GM23338 (cell line): ENCODE measurements at places on chromosomes 2 and 18.

- no peak for DNase-seq
Observed at GRCh38 chr18:23897733-23898132, 116.8 kb upstream of the TTC39C start.

- no peak for DNase-seq
Observed at GRCh38 chr2:12910431-12910830, 193.7 kb downstream of the TRIB2 start.

- no peak for DNase-seq
Observed at GRCh38 chr2:203690441-203691047, 15.9 kb upstream of the CD28 start.

GRCh38 chr18:44969214-44969795 lies 288.6 kb downstream of the SETBP1 start:
- peak; percentile 5 for DNase-seq

GRCh38 chr2:70854411-70854810 lies 18.8 kb upstream of the CD207 start:
- no peak for DNase-seq
